ENCODE measurements at places on chromosomes 6 and 20. TPM values are rescaled to one million over a fixed set of nuclear protein-coding genes. Genes with fewer than 3 reads are reported as not detected.

Gene LST1
- 23.0 TPM for total RNA-seq

Gene MOG
- not detected for total RNA-seq

Gene WFDC8
- total RNA-seq: not detected

Gene SLC25A27
- total RNA-seq: 0.23 TPM

Gene GGT7
- 31.5 TPM for total RNA-seq

Gene OXT
- 3.0 TPM for total RNA-seq

Gene DOP1A
- 25.5 TPM for total RNA-seq

Gene CCN6
- total RNA-seq: not detected

Gene LCA5
- 0.15 TPM for total RNA-seq

Gene PPP1R16B
- 55.6 TPM for total RNA-seq

Gene FKBP1C
- total RNA-seq: 0.20 TPM

Gene GUCA1A
- total RNA-seq: not detected

Gene NMBR
- not detected for total RNA-seq

Gene DLK2
- total RNA-seq: 0.47 TPM

DNA sequence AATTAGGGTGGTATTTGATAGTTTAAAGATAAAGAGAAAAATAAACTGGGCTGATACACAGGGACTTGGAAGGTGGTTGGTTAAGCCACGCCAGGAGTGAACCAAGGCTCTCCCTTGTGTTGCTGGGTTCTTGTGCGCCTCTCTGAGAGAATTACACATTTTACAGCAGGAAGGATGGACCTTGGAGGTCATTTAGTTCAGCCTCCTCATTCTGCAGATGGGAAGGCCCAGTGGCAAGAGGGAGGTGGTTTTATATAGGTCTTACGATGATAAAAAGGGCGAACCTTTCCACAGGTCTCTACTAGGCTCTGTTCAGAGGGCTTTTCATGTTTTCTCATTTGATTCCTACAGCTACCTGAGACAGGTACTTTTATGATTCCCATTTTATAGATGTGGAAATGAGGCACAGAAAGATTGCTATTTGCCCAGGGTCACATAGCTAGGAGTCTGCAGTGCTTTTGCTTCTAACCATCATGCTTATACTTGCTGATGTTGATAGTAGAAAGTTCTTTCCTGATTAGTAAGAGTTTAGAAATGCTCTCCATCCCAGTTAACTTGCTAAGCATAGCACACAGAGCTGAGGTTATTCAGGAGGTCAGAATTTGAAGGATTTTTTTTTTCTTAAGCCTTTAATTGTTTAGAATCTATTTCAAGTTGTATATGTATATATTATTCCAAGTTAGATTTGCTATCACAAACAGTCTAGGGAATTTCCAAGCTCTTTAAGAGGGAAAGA lies 12.8 kb downstream of the HIVEP1 start:
- DNase-seq: no peak

DNA sequence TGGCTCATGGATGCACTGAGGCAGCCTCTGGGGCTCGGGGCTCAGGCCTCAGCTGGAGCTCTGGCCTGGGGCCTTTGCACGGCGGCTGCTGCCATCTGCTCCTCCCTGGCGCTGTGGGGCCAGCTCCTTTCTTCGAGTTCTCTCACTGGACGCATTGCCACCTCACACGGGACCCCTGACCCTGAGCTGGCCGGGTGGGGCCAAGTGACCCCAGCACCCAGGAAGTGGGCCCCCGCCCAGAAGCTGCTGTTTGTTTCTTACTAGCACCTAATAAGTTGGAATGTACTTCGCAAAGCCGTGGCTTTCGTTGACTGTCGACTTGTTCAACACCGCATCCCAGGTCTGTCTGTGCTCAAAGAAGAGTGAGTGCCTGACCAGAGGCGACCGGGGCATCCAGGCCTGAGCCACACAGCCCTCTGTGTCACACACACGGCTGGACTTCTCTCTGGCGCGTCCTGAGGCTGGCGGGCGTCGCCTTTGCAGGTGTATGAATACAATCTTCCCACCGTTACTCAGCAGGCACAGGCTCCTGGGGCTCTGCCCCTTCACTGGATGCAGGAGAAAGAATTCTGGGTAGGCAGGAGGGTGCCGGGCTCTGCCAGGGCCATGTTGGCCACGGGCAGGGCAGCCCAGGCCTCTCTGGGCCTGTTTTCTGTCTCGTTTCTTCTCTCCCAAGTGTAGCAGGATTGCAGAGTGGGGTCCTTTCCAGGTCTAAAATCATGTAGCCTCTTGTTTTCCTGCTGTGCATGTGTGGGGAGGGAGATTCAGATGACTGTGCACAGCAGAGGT lies 112.9 kb downstream of the DLL1 start:
- no peak for DNase-seq

DNA sequence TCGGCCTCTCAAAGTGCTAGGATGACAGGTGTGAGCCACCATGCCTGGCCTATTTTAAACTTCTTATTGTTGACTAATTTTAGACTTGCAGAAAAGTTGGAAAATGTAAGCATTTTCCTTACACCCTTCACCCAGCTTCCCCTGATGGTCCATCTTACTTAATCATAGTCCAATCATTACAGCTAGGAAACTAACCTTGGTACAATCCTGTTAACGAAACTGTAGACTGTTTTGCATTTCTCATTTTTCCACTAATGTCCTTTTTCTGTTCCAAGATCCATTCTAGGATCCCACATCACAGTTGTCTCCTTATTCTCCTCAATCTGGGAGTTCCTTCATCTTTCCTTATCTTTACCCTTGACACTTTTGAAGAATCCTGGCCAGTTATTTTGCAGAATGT lies 659 bp upstream of the GFRA4 start:
- DNase-seq: no peak

- DNase-seq: no peak
These were observed 49.7 kb downstream of the KLHL31 start for GRCh38 chr6:53615633-53616449.

GRCh38 chr6:15114061-15114460 lies 131.8 kb upstream of the JARID2 start:
- no peak for DNase-seq

GRCh38 chr6:161091972-161092701 lies 100.6 kb downstream of the MAP3K4 start:
- DNase-seq: no peak

GRCh38 chr6:10567256-10568026 lies 46.3 kb downstream of the GCNT2 start:
- DNase-seq: no peak

DNA sequence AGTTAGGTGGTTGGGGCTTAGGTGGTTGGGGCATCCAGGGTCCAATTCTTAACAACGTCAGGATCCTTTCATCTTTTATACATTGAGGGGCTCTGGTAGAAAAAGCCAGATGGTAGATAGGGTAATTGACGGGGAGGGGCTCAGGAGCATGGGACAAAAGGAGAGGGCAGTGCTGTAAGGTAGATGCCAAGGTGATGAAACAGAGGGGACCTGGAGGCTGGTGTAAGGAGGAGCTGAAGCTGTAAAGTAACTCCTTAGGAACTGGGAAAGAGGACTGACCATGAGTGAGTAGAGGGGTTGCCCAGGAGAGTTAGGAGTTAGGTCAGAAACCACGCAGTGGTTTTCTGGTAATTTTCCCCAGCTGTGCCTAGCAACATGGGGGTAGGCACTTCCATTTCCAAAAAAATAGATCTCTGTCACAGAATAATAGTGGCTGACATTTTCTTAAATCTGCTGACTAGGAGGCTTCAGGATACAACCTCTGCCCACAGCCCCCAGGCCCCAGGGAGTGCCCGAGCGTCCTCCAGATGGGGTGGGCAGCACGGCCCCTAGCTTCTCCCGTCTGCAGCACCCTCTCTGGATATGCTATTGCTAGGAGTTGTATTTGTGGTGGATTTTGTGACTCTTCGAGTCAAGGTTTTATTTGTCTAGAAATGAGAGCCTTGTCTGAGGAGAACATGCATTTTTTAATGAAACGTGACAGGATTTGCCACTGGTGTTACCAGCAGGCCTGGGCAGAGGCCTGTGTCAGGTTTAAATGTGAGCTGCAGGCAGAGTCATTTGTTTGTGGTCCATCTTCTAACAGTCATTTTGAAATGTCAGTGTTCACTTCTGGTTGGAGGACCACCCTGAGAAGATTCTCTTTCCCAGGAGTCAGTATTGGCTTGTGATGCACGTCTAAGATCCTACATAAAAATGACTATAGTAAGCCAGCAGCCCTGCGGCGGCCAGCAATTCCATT lies 44.6 kb downstream of the TULP4 start:
- no peak for DNase-seq

GRCh38 chr6:30500421-30501355 lies 11.4 kb downstream of the HLA-E start:
- no peak for DNase-seq

DNA sequence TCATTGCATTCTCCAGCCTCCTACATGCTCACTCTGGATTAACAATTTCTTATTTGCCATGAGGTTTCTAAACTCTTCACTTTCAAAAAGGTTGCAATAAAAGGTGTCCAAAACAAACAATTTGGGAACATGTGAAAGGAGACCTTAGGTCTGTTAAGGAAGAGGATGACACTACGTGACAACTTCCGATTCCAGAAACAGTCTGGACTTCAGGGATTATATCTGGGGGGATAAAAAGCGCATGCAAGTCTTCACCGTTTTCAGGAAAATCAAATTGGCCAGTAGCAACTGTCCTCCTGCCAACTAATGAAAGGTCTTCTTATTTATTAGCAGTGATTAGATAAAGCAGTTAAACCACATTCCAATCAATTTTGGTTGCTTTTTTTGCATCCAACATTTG lies 1.8 kb downstream of the ZDHHC14 start:
- no peak for DNase-seq

GRCh38 chr6:110864824-110865223 lies 9.8 kb upstream of the AMD1 start:
- DNase-seq: no peak

GRCh38 chr20:46929902-46930301 lies 35.3 kb downstream of the EYA2 start:
- no peak for DNase-seq

DNA sequence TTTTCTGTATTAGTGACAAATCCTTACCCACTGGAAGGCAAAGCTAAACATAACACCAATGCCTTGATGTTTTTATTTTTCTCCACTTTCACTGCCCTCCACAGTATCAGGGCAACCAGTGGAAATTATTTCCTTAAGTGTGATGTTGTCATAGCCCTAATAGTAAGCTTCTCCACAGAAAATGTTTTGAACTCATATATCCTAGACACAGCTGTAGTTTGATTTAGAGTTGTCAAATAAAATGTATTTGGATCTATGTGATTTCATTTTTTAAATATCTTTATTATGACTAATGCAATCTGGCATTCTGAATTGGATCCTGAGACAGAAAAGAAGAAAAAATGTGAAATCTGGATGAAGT lies 70.9 kb upstream of the UFL1 start:
- DNase-seq: no peak

- DNase-seq: no peak
These were observed 1.2 kb downstream of the GGT7 start for GRCh38 chr20:34871320-34871926.

DNA sequence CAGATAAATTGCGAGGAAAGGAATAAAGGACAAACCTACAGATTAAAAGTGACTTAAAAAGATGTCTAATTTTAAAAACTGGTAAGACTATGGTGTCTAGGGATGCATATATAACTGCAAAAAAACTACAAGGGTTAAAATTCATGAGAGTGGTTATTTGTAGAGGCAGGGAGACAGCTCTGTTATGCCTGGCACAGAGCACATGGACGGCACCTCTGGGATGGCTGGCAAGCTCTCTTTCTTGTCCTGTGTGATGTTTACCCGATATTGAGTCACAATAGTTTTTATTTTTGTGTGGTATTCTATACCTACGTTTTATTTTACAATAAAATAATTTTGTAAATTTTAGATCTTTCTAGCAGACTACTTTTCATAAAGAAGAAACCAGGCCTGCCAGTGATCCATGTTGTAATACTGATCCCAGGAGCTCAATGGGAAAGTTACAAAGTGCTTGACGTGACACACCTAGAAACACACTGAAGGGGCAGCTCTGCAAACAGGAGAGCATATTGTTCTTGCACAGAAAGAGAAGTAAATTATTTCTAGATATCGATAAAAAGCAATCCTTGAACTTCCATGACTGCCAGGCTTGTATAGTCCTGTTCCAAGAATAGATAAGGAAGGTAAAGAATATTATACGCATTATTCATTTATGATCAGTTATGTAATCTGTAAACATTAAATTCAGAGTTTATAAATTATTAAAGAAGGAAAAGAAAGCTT lies 290.0 kb downstream of the PTPRK start:
- no peak for DNase-seq

- DNase-seq: no peak
These were observed 64.8 kb upstream of the RCAN2 start for GRCh38 chr6:46556053-46556452.

DNA sequence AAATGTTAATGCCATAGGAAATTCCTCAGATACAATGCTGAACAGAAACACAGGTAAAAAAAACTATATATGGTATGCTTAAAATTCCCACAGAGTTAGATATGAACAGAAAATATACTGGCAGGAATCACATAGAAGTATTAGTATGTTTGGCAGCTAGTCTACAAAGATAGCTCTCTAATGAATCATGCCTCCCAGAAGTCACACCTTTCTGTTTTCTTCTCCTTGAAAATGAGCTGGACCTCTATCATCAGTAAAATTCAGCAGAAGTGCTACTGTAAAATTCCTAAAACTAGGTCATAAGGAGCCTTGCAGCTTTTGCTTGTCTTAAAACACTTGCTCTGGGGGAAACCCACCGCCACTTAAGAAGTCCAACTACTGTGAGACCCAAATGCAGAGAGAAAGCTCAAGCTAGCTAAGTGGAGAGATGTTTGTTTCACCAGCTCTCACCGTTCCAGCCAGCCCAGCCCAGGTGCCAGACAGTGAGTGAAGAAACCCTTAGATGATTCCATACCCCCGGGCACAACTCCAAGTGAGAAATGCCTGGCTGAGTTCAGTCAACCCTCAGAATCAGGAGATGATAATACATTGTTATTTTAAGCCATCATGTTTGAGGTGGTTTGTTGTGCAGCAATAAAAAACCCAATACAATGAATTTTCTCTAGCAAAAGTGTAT lies 43.0 kb downstream of the TSPYL4 start:
- DNase-seq: no peak

GRCh38 chr6:109239160-109239559 lies 143.1 kb downstream of the CD164 start:
- no peak for DNase-seq

- DNase-seq: no peak
These were observed 84.5 kb upstream of the RALGAPA2 start for GRCh38 chr20:20796766-20797440.

DNA sequence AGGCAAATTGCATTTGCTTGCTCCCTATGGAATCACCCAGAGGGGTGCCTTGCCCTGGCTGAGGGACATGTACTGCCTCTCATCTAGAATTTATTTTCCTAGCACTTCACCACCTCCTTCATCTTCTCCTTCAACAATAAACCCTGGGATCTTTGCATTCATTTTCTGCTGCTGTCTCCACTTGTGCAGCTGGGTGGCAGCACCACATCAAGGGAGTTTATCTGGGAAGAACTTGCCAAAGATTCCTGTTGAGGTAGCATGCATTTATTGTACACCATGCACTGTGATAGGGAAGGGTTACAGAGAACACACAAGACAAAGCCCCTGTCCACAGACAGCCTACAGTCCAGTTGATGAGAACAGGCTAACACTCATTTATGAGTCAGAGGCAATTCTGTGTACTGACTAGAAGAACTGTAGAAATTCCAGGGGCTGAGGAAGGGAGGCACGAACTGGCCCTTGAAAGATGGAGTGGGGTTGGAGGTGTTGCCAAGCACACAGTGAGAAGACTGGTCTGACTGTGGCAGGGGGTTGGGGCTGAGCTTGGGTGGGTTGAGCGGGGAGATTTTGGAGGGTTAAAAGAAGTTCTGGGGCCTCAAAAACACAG lies 17.5 kb downstream of the C20orf173 start:
- no peak for DNase-seq
